ENCODE measurements at places on chromosomes 3 and 15.

DNA sequence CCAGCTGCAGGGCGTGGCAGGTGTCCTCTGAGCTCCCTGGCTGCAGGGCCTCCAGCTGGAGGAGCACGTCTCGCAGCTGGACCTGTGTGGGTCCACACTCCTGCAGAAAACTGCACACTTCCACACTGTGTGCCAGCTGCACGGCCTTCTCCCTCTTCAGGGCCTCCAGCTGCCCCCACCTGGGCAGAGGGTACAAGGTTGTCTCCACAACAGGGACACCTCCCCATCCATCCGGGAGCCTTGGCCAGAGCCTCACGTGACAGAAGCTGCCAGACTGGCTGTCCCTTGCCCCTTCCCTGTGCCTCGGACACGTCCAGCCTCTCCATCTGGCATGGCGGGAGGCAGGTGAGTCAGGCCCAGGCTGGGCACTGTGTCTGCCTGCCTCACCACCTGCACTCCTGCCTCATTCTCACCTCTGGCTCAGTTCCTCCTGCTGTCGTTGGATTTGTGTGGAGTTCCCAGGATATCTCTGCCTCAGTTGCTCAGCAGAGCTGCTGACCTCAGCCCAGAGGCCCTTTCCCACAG lies 14.5 kb downstream of the SPTBN5 start:
- DNase-seq, result no peak

DNA sequence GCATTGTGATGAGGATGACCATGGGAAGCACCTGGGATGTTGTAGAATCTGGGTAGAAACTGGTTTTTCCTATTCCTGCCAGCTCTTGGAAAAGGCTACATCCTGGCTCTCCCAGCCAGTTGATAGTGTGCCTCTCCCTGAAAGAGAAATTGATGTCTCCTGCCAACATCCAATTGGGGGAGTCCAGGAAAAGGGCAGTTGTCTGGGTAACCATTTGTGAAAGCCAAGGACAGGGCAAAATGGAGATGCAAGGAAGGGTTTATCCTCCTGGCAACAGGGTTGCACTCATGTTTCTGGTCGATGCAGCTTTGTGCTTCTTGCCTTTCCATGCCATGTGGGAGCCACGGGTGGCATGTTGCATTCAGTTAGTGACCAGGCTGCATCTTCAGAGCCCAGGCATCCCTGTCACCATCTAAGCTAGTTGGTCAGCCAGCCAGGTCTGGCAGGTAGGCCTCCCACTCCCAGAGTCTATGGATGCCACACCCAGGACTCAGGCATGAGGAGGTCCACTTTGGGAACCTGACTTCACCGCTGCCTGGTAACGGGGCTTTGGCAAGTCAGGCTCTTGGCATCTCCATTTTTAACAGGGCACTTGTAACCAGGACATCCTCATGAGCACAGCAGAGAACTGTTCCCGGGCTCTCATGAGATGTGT lies 153.5 kb downstream of the DNAJB8 start:
- no peak for DNase-seq

GRCh38 chr3:5169807-5170206 lies 17.7 kb upstream of the EDEM1 start:
- DNase-seq, result no peak

DNA sequence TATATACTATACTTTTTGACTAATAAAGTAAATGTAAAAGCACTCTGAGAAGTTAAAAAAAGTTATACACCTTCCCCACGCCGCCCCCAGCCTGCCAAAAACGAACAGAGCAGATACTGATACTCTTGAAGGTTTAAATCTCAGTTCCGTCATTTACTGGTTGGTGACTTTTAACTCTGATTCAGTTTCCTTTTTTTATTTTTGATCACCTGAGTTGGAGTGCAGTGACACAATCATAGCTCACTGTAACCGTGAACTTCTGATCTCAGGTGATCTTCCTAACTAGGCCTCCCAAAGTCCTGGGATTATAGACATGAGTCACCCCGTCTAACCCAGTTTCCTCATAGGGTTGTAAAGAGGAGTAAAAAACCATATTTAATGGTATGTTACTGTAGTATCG lies 3.3 kb upstream of the TIPIN start:
- no peak for DNase-seq

DNA sequence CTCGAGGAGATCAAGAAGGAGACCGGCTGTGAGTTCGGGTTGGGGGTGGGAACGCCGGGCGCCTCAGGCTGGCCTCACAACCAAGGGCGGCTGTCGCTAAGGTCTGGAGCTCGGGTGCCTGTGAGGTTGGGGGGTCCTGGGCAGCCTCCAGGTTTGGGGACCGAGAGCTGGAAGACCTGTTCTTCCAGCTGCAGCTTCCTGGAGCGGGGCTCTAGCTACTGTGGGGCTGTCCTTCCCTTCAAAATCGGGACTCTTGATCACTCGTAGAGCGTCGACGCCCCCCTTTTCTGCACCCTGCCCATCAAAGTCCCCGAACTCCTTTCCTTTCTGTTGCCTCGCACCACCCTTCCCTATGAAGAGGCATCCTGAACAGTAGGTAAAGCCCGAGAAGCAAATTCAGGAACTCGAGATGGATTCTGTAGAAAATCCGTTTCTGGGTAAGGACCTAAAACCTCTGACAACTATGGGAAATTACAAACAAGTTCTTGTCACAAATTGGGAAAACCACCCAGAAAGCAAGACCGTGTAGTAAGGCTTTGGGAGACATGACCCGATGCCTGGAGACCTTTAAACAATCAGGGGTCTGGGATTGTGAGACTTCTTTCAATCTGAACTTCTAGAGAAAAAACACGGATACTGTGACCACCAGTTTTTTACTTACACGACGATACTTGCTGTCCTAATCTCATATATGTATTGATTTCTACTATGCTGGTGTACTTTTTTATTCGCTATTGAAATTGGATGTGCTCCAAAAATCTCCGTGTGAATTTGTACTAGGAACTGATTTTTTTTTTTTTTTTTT lies 556 bp downstream of the CHP1 start:
- DNase-seq, result no peak

- no peak for DNase-seq
Measured at GRCh38 chr3:132997404-132998185, 40.6 kb upstream of the TMEM108 start.

- no peak for DNase-seq
Measured at GRCh38 chr3:139755551-139755950, 77.8 kb upstream of the NMNAT3 start.

DNA sequence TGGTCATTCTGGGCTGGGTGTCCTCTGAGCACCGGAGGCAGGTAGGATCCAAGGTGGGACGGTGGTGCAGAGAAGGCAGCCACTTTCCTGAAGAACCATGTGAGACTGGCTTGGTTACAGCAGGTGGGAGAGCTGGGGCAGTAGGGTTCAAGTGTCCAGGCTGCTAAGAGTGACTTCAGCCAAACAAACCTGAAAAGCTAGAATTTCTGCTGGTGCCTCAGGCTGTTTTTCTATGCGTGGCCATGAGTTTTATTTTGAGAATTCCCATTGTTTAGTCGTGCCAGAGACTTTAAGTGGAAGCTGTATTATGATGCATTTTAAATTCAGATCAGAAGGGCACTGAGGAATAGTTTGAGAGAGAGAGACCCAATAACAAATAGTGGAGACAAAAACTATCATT lies 20.1 kb downstream of the USP13 start:
- no peak for DNase-seq

DNA sequence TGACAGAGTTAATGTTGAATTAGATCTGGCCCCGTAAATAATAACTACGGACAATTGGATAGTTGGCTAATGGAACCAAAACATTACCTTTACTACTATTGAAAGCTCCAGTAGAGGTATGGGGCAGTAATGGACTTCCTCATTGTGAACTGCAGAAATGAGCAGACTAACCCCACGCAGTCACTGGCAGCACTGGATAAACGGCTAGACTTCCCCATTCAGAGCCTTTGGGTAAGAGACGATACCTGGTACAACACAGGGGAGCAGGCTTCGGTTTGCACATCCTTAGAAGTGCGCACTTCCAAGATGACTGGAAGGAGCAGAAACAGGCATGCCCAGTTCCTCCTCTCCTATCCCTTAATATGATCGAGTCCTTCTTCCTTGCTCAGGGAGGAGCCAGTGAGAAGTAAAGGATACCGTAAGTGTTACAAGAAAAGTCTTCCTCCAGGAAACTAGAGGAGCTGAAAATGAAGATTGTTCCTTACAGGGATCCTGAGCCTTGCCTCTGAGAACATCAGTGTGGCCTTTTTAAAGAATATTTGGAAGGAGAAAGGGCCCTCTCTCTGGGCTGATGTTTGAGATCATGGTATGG lies 100.5 kb upstream of the NECTIN3 start:
- no peak for DNase-seq

DNA sequence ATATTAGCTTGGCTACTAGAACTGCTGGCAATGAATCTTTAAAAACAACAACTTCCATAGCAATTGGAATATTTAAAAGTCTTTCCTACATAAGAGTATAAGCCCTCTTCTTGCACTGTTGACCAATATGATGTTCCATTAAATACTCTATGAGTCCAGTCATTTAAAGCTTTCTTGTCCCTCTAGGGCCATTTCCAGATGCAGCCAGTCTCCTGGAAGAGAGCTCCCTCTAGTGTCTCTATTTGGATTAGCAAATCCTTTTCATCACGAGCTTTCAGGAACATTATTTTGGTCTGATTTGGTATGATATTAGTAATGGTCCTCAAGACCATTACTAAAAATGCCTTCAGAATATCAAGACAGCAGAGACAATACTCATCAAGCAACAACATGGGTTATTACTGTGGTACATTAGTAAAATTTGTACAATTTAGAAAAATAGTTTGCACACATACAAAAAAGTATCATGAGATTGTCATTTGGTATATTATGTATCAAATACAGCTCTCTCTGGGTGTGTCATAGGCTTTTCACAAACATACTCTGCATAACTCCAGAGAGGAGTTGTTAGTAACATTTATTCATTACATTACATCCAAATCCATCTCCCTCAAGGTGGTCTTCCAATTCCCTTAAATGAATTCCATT lies 101.3 kb downstream of the DPH6 start:
- no peak for DNase-seq

- DNase-seq, result no peak
Measured at GRCh38 chr3:127195417-127195816, 2.5 kb downstream of the PRR23E start.
